ENCODE measurements at places on chromosomes 5 and 9.

GRCh38 chr9:123528501-123528900, 172.5 kb downstream of the CRB2 start:
- DNase-seq = no peak

- DNase-seq = no peak
These were observed at the start of gene PCDHA4 for GRCh38 chr5:140806834-140807775. Gene PCDHA4, plus strand, starts transcription at chr5:140807068.

DNA sequence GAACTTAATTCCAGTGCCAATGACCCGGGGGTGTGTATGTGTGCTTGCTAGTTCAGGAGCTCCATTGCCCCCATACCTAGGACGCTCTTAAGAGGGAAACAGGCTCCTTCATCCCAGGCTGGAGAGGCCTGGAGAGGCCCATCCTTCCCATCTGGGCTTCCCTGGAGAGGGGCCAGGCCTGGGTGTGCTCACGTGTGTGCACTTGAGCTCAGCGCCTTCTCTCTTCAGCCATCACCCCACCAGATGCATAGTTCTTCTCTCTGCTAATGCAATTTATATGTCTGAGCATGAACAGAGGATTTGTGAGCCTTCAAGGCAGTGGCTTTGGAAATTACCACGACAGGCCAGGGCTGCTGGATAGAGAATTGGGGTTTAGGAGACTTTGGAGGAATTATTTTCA, 48.6 kb upstream of the SHB start:
- DNase-seq = no peak

- no peak for DNase-seq
These were observed 7.0 kb downstream of the SQSTM1 start for GRCh38 chr5:179827680-179828079.

DNA sequence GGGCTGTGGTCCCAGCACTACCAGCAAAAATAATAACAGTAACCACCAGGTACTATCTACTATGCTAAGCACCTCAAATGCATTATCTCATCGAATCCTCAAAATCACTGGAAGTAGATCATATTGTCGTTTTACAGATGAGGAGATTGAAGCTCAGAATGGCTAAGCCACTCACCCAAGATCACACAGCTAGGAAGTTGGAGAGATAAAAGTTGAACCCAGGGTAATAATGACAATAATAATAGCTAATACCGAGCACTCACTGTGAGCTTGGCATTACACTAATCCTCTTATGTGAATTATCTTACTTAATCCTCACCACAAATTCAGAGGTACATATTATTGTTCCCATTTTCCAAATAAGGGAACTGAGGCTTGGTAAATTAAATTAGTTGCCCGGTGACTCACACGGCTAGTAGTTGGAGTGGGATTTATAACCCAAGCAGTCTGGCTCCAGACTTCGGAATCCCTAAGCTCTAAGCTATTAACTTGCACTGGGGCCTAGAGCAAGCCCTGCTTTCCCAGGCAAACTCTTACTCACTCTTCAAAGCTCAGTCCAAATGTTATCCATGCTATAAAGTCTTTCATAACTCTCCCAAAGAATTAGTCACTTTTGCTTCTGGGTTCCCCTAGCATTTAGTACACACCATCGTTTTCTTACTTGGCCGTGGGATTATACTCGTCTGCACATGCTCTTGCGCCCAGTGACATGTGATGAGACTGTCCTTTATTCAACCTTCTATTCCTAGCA, 3.8 kb downstream of the ARSI start:
- DNase-seq = no peak

GRCh38 chr5:77029376-77029885, 773 bp upstream of the AGGF1 start:
- no peak for DNase-seq

- DNase-seq = no peak
These were observed 67.7 kb downstream of the C5orf15 start for GRCh38 chr5:133900534-133901270.

All from T-helper 17 cell (primary cell).